NCI-H2107 (cell line): ENCODE measurements at places on chromosomes 6 and 20.
A peak's percentile ranks its signal among the peaks of the same experiment; 100 is the strongest.

DNA sequence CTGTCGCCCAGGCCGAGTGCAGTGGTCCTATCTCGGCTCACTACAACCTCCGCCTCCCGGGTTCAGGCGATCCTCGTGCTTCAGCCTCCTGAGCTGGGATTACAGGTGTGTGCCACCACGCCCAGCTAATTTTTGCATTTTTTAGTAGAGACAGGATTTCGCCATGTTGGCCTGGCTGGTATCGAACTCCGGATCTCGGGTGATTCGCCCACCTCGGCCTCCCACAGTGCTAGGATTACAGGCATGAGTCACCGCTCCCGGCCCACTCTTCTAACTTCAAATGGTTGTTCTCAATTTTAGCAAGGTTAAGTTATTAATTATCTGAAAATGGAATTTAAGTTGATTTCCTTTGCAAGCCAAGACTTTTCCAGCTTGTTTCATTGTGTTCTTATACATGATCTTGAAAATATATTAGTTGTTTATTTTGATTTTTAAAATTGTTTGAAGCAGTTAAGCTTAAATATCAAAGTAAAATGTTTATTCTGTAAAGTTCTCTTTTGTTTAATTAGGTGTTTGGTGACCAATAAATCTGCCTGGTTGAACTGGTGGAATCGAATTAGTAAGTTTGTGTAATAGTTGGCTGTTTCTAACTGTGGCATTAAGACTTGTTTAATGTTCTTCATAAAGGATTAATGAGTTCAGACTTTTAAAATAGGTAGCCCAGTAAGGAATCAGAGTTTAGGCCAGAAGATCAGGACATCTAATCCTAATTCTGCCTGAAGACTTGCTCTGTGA, 2.3 kb downstream of the PM20D2 start:
- no peak for DNase-seq

GRCh38 chr6:63352544-63353285, 32.9 kb upstream of the LGSN start:
- no peak for DNase-seq

GRCh38 chr6:44475417-44475778, 87.9 kb downstream of the CDC5L start:
- DNase-seq = no peak

GRCh38 chr20:13659288-13659687, 20.6 kb upstream of the TASP1 start:
- DNase-seq = no peak

DNA sequence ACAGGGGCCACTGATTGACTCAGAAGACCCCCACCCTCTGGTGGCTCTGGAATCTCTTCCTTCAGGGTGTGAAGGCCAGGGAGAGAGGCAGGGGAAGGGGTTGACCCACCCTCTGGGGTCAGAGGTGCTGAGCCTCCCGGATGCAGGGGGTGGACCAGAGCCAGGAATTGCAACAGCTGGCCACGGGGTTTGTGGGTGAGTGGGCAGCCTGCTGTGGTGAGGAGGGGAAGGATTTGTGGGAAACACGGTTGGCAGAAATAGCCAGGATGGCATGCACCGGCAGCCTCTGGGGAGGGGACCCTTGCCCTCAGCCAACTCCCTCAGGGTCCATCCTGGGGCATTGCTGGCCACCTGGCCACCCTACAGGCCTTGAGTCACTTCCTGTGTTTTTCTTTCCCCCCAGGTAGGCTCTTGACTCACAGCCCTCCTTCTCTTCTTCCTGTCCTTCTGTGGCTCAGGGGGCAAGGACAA, 92.8 kb downstream of the MRPL14 start:
- DNase-seq = no peak

DNA sequence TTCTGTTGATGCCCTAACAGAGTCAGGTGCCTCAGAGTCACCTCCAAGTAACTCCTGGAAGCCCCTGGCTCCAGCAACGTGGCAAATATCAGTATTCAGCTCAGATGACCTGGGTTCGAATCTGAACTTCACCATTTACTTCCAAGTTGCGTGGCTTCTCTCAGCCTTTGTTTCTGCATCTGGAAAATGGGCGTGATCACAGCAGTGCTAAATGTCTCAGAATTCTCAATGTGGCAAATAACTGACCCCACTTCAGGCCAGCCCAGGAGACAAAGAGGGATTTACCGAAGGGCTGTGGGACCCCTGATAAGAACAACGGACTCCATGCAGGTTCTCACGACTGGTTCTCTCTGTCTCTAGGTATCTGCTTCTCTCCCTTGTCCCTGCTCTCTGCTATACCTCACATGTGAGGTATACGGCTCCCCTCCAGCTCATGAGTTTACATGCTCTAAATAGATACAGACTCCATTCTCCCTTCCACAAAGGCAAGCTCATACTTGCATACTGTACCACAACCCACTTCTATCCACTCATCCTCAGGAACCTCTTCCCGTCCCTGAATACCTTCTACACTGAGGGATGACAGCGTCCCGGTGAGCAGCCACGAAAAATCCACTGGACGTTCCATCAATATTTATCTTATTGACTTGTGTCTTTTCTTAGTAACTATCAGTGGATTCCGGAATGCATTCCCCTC, 84.1 kb downstream of the SNX5 start:
- DNase-seq = no peak

DNA sequence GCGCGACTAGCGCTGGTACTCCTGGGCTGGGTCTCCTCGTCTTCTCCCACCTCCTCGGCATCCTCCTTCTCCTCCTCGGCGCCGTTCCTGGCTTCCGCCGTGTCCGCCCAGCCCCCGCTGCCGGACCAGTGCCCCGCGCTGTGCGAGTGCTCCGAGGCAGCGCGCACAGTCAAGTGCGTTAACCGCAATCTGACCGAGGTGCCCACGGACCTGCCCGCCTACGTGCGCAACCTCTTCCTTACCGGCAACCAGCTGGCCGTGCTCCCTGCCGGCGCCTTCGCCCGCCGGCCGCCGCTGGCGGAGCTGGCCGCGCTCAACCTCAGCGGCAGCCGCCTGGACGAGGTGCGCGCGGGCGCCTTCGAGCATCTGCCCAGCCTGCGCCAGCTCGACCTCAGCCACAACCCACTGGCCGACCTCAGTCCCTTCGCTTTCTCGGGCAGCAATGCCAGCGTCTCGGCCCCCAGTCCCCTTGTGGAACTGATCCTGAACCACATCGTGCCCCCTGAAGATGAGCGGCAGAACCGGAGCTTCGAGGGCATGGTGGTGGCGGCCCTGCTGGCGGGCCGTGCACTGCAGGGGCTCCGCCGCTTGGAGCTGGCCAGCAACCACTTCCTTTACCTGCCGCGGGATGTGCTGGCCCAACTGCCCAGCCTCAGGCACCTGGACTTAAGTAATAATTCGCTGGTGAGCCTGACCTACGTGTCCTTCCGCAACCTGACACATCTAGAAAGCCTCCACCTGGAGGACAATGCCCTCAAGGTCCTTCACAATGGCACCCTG, 1.6 kb downstream of the TPBG start:
- DNase-seq = no peak

GRCh38 chr6:160355001-160355400, 6.8 kb downstream of the SLC22A3 start:
- no peak for DNase-seq

GRCh38 chr20:50634191-50634590, 57.2 kb downstream of the RIPOR3 start:
- DNase-seq = no peak

GRCh38 chr20:959996-960615, 42.0 kb downstream of the RSPO4 start:
- no peak for DNase-seq

- no peak for DNase-seq
These were observed 105.6 kb downstream of the PREX1 start for GRCh38 chr20:48722002-48722731.

DNA sequence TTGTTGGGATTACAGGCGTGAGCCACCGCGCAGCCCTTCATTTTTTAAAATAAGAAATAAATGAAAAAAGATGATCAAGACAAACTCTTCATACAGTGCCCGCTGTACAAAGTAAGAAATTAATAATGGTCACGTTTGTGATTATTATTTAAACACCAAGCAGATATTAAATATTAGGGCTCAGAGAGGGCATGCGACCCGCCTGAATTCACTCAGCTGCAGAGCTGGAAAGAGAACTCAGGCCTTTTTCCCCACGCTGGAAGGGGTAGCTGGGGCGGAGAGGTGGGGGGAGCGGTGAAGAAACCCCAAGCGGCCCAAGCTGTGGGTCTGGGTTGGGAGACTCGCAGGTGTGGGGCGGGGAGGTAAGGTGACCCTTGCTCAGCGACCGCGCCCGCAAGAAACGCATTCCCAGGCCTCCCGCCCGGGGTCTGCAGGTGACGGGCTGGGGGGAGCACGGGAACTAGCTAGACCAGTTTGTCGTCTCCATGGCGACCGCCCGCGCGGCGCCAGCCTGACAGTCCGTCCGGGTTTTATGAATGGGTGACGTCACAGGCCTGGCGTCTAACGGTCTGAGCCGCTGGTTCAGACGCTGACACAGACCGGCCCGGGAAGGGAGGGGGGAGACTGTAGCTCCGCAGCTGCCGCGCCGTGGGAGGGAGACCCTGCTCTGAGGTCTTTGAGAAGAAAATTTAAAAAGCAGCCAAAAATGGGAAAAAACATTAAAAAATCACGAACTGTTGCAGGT, 1.1 kb upstream of the ID1 start:
- DNase-seq = peak; percentile 72

GRCh38 chr20:57378107-57378506, 13.1 kb upstream of the RBM38 start:
- DNase-seq = no peak

GRCh38 chr20:1934721-1935573, 39.7 kb downstream of the SIRPA start:
- no peak for DNase-seq

GRCh38 chr6:11113038-11113437, 1.5 kb upstream of the ERVFRD-1 start:
- DNase-seq = no peak

GRCh38 chr20:57732226-57732625, 22.4 kb upstream of the PMEPA1 start:
- no peak for DNase-seq

DNA sequence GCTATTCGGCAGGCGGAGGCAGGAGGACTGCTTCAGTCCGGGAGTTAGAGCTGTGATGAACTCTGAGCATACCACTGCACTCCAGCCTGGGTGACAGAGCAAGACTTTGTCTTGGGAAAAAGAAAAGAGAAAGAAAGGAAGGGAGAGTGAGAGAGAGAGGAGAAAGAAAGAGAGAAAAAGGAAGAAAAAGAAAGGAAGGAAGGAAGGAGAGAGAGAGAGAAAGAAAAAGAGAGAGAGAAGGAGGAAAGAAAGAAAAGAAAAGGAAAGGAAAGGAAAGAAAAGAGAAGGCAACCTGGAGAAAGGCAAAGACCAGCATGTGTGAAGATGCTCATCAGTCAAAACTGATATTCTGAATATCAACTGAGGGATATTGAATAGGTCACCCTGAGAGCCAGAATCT, 143.1 kb upstream of the SASH1 start:
- DNase-seq = no peak

DNA sequence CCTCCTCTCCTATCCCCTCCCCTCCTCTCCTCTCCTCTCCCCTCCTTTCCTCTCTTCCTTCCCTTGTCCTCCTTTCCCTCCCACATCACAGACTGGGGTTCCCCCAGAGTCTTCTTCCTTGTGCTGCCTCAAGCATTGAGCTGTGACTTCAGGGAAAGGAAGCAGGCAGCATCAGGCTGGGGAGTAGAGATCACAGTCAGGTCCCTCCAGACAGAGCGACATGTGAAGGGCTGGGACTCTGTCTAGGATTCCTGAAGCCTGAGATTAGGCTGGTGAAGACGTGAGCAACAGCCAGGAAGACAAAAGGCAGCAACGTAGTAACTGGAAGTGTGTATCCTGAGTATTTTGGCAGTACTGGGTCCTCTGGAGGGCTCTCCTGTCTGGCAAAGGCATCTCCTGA, 265.4 kb upstream of the SUPT3H start:
- no peak for DNase-seq

- DNase-seq = no peak
These were observed 8.0 kb upstream of the RAET1L start for GRCh38 chr6:150033207-150033771.

- DNase-seq = no peak
These were observed 12.9 kb downstream of the MDGA1 start for GRCh38 chr6:37684801-37685200.

GRCh38 chr6:70133246-70133645, 169.6 kb downstream of the COL9A1 start:
- no peak for DNase-seq

GRCh38 chr6:16633465-16633864, 127.8 kb downstream of the ATXN1 start:
- DNase-seq = no peak

GRCh38 chr6:40460380-40460779, 126.8 kb downstream of the LRFN2 start:
- no peak for DNase-seq

DNA sequence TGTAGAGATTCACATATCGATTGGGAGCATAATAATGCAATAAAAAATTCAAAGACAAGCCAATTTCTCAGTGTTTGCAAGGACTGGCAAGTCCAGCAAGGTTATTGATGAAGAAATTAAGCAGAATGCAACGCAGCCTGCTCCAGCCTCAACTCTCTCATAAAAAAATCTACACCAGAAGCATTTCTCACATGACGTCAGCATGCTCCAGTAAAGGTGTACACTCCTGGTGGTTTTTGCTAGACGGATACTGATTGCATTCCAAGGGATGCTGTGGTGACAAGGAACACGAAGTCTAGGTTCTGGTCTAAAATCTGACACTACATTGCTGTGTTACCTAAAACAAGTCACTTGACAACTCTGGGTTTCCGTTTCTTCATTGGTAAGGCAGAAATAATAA, 167.4 kb upstream of the PRND start:
- no peak for DNase-seq

- no peak for DNase-seq
These were observed 482.9 kb downstream of the PTPRT start for GRCh38 chr20:42706759-42707158.

DNA sequence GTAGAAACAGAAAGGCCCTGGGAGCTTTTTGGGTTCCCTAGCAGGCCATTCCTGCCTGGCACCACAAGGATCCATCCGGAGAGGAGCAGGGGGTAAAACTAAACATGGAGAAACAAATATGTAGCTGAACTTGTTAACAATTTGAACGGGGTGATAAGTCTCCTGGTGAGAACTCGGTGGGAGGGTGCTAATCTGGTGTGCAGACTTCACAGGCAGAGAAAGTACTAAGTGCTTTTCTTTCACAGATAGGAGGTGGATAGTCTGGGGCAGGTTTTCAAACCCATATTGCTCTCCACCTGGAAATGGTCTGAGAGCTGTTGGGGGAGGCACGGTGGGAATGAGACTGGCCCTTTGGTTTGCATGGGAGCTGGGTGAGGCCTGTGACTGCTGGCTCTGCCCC, 196.3 kb upstream of the FUT9 start:
- no peak for DNase-seq

DNA sequence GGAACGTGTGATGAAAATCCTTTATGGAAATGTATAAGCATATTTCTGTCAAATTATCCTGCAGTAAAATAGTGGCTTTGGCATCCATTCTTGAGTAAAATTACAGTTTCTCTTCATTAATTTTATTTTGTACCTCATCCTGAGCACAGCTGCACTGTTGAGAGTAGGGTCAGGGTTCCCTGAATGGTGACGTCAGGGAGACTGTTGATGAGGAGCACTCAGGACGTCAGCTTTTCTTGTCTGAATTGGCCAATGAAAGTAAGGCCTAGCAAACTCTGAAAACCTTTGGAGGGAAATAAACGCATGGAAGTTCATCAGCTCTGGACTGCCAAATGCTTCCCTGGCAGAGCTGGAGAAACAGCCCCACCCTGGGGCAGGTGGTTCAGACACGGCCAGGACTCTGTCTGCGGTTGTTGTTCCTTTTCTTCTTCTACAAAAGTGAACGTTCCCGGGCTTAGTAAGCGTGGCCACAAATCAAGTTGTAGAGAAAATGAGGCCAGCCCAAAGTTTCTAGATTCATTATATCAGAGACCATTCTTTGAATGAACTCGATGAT, 179.7 kb upstream of the EXOC2 start:
- no peak for DNase-seq
